ENCODE measurements at places on chromosomes 4 and X.

DNA sequence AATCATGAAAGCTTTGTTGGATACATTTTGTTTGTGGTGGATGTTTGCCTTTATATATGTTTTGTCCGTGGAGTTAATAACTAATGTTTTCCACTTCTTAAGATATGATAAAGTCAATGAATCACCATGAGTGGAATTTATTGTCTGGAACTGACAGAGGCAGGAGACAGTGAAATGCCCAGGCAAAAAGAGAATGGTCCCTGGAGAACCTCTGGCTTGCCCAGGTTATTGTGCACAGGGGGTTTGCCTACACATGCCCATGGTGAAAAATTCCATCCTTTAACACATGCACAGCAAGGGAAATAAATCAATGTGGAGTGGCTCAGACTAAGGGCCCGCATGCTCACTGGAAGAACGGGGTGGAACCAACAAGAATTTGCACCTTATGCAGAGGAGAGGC is 964.3 kb upstream of the GRIA3 start:
- no peak for DNase-seq

DNA sequence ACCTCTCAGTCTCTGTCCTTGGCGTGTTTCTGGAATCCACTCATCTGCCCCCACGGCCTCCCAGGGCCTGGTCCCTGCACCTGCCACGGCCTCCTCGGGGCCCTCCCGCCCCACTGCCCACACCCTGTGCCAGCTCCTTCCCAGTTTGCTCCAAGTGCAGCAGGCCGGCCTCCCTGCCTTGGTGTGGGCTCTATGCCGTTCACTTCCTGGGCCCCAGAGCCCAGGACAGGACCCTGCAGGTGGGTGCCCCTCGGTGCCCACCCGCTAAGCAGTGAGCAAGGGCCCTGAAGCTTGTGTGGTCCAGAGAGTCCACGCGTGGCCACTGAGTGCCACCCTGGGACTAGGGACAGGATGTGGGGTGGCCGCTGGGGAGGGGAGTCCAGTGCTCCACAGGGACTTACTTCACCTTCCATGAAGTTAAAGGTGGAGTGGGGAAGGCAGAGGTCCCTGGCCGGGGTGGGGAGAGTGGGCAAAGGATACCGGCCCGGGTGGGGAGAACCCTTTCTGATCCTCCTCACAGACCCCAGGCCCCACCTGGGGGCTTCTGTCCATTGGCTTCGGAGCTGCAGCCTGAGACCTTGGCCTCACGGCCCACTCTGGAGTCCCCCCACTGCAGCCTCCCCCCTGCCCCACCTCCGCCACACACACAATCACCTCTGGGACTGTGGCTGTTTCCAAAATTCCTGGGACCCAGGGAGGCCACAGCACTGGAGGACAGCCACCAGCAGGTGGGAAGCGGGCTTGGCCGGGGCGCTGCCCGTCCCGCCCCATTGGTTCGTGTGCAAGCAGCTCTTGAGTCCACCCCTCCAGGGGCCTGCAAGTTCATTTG is 60.0 kb upstream of the NKX1-1 start:
- no peak for DNase-seq

DNA sequence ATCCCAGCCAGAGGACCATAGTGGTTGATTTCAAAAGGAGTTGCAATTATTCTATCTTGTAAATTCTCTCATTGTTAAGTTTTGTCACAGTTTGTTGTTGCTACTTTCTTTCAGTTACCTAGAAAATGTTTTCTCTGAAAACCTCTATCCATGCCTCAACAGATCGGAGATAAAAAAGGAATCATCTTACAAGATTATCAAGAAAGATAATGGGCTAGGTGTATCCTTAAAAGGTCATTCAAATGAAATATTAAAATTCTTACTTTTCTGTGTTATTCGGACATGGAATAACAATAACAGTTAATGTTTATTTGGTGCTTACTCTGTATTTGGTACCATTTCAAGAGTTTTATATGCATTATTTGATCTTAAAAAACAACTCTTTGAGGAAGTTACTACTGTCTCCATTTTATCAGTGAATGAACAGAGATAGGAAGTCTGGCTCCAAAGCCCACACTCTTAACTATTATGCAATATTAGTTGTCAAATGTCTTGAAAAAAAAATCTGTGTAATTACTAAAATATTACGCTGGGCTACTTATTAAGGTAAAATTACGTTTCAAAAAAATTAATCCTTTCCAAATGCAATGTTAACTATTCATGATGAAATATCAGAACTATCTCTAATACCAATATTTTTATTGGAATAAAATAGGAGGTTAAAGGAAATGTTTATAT is 97.5 kb downstream of the SNCA start:
- DNase-seq = no peak

- no peak for DNase-seq
Measured at GRCh38 chrX:112802541-112802940, 38.1 kb downstream of the AMOT start.

GRCh38 chrX:144214651-144215050 is 330.8 kb downstream of the UBE2NL start:
- no peak for DNase-seq
